IMR-90 (cell line): ENCODE measurements at places on chromosomes 11 and 22. TPM values are rescaled to one million over a fixed set of nuclear protein-coding genes. Genes with fewer than 3 reads are reported as not detected.
A peak's percentile ranks its signal among the peaks of the same experiment; 100 is the strongest.

DNA sequence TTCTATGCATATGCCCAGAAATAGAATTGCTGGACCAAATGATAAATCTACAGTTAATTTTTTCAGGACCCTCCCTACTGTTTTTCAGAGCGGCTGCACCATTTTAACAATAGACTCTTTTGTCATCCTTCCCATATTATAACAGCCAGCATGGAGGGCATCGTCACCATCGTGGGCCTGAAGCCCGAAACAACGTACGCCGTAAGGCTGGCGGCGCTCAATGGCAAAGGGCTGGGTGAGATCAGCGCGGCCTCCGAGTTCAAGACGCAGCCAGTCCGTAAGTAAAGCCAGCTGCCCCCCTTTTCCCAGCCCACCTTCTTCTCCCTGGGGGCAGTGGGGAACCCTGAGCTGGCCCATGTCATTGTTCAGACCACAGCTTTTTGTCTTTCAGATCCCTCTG, 79.5 kb upstream of the TTC12 start:
- DNase-seq = no peak

Gene PRR33
- total RNA-seq = not detected in 2 replicates

Gene MYBPC3
- not detected in 2 replicates for total RNA-seq

Gene PRR14L
- 19.7 and 20.6 TPM in 2 replicates for total RNA-seq

GRCh38 chr11:45048870-45049691, 97.4 kb upstream of the PRDM11 start:
- DNase-seq = peak; percentile 11

DNA sequence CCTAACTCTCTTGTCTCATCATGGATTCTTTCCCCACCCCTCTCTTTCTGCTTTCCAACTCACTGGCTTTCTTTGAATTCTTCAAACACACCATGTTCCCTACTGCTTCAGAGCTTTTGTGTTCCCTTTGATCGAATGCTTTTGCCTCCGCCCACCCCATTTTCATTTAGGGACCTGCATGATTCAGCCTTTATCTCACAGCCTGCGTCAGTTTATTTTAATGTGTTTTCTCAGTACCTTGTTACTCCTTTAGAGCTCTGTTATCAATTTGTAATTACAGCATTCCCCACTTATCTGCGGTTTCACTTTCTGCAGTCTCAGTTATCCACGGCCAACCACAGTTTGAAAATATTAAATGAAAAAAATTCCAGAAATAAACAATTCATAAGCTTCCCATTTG, 451.3 kb downstream of the METTL15 start:
- DNase-seq = peak; percentile 83

Gene YPEL4
- total RNA-seq = under 0.01 and 0.18 TPM in 2 replicates

DNA sequence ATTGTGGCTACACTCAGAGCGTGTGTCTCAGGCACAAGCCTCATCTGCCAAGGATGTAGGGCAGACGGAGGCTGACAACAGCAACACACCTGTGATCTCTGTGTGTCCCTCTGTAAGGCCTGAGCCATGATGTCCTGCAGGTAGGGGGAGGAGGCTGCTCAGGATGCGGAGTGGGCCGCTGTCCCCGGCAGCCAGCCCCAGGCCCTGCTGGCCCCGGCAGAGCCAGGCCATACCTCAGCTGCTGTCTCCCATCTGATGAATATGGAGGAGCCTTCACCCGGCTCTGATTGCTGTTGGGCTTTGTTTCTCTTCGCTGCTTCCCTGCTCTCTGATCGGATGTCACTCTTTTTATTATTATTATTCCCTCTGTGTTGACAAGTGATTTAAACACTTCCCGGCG, 83.6 kb upstream of the NCAM1 start:
- no peak for DNase-seq

DNA sequence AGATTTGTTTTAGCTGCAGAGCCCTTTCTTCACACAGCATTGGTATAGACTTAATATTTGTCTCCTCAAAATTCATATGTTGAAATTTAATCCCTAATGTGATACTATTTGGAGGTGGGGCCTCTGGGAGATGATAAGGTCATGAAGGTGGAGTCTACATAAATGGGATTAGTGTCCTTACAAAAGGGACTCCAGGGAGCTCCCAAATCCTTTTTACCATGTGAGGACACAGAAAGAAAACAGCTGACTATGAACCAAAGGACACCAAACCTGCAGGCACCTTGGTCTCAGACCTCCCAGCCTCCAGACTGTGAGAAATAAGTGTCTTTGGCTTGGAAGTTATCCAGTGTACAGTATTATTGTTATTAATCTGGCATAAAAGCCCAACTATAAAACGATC, 10.2 kb downstream of the SLC35F2 start:
- DNase-seq = no peak

DNA sequence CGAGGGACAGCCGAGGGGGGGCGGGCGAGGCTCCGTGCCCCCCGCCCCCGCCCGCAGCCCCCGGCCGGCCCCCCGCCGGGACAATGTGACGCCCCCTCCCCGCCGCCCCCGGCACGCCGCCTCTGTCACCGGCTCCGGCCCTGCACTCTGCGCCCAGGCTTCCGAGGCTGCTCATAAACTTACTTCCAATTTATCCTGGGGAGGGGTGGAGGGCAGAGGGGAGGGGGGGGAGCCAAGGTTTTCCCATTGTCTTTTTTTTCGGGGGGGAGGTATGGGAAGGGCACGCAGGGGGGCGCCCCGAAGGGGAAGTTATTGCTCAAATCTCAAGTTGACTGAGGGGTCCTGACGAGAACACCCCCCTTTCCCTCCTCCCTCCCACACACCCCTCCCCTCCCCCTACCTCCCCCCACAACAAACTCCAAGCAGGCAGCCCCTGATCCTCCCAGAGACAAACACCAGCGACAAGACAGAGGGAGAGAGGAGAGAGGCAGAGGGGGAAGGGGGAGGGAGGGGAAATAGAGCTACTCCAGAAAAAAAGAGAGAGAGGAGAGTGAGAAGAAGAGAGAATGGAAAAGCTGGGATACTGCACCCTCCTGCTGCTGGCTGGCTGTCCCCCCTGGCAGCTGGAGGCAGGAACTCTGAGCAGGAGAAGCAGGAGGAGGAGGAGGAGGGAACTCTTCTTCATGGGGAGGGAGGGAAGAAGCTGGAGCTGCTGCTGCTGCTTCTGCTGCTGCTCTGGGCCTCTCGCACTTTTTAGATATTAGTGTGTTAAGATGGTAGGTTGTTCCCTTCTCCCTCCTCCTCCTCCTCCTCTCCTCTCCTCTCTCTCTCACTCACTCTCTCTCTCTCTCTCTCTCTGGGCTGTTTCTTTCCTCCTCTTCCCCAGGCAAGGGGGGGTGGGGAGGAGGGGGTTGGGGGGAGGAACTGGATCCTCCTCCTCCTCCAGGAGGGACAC, 631 bp downstream of the PHF21A start:
- DNase-seq = peak; percentile 78

DNA sequence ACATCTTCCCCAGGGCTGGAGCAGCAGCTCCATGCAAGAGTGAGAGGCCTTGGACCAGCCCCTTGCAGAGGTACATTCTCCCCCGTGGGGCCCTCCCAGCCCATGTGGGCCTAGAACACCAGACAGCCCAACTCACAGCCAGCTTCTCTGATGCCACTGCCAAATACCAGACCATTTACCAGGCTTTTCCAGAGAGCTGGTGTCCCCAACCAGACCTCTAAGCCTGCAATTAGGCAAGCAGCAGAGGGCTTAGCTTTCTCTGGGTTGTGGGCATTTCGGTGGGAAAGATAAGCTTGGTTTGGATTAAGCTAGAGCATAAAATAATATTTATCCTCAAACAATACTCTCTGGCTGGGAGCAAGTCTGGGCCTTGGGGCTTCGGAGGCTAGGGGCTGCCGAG, 75.6 kb downstream of the TP53I11 start:
- DNase-seq = no peak

DNA sequence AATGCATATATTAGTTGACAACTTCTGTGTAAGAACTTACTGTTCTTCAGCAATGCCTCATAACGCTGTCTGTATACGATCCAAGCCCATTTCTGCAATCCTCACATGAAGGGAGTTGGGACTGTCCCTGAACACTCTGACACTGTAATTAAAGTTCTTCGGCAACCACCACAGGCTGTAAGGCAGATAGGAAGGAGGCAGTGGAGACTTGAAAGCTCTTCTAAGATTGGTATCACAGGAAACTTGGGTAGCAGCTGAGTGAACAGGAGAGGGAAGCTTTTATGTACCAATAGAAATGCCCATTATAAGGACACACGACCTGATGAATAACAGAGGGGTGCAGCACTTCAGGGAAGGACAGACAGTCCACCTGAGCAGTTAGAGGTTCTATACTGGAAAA, 12.0 kb upstream of the GAB2 start:
- DNase-seq = no peak

Gene CPT1B
- 0.36 and 0.56 TPM in 2 replicates for total RNA-seq

Gene NARS2
- 15.8 and 16.4 TPM in 2 replicates for total RNA-seq

Gene OR10D3
- total RNA-seq = not detected in 2 replicates

GRCh38 chr22:39943953-39944872, 16.0 kb upstream of the TMA7B start:
- DNase-seq = no peak

Gene LRRC55
- not detected in 2 replicates for total RNA-seq

Gene E2F8
- 1.1 TPM in 2 replicates for total RNA-seq

GRCh38 chr11:22938691-22939090, 78.4 kb upstream of the CCDC179 start:
- no peak for DNase-seq

GRCh38 chr22:30057375-30057774, 22.9 kb upstream of the HORMAD2 start:
- no peak for DNase-seq

Gene GSTT2B
- 13.1 and 15.1 TPM in 2 replicates for total RNA-seq

Gene CECR2
- not detected in 2 replicates for total RNA-seq

GRCh38 chr11:93084727-93085505, 112.9 kb downstream of the SLC36A4 start:
- peak; percentile 44 for DNase-seq
